ENCODE measurements at places on chromosomes 13 and 19. TPM values are rescaled to one million over a fixed set of nuclear protein-coding genes. Genes with fewer than 3 reads are reported as not detected.
A peak's percentile ranks its signal among the peaks of the same experiment; 100 is the strongest.

FAM216B gene
- not detected for total RNA-seq

FGF22 gene
- total RNA-seq, result not detected

ZNF555 gene
- total RNA-seq, result 7.4 TPM

FCAR gene
- total RNA-seq, result not detected

KCNN4 gene
- 8.8 TPM for total RNA-seq

DNA sequence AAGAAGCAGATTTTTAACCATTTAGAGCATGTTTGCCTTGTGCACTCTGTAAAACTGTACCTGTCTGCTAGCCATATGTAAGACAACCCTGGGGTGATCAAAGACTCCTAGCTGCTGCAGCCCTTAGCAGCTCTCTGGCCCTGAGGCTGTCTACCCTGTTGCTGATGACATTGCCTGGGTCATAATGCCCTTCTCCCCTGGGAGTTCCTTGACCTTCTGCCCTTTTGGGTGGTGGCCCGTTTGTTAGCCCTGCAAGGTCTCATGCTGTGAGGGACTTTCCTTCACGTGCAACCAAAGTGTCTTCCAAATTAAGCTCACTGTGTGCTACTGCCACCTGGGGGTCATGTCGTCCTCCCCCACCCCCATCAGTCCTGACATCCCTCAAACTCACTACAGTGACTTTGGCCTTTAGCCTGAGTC, 7.4 kb downstream of the GPC6 start:
- no peak for DNase-seq

GRCh38 chr19:347946-348861, 3.6 kb upstream of the MIER2 start:
- peak; percentile 32 for DNase-seq

DNA sequence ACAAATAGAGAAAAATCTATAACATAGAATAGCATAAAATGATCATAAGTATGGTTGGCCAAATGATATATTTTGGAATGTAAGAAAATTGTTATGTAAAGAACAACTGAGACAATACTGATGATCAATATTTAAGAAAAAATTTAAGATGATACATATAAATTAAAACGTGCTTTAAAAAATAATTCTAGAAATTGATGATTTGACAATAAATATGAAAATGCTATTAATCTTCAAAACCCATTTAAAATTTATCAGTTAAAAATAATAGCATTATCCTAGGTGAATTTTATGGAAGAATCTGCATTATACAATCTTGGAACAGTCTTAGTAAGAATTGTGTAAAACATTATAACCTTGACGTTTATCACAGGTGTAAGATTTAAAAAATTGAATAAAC, 95.1 kb upstream of the DACH1 start:
- no peak for DNase-seq

DNA sequence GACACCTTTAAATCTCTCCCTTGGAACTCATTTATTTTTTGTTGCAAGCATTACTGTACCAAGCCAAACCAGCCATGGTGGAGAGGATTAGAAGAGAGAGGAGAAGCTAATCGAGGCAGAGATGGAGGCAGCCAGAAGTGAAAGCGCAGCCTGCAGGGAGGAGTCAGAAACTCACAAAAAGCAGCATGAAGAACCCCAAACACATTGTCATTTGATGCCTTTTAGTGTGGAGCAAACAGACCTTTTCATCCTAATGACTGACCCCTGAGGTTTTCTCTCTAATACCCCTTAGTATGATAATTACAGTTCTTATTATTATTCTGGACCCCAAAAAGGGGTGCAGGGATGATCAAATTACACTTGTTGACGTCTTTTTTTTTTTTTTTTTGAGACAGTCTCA, 62.5 kb downstream of the TNFRSF19 start:
- no peak for DNase-seq

DNA sequence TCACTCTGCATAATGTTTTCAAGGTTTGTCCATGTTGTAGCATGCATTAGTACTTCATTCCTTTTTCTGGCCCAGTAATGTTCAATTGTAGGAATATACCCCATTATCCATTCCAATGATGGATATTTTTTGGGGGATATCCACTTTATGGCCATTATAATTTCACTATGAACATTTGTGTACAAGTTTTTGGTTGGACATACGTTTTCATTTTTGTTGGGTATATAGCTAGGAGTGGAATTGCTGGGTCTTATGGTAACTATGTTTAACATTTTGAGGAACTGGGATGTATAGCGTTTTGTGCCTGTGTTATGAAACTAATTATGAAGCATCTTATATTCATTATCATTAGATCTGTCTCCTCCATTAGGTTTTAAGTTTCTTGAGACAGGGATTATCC, 191.6 kb downstream of the TM9SF2 start:
- no peak for DNase-seq

GRCh38 chr19:10122045-10122444, 2.3 kb upstream of the EIF3G start:
- DNase-seq, result no peak

- no peak for DNase-seq
Measured at GRCh38 chr13:85993567-85993966, 194.3 kb upstream of the SLITRK6 start.

GRCh38 chr19:42693760-42694350, 46.4 kb downstream of the PSG3 start:
- peak; percentile 14 for DNase-seq

DNA sequence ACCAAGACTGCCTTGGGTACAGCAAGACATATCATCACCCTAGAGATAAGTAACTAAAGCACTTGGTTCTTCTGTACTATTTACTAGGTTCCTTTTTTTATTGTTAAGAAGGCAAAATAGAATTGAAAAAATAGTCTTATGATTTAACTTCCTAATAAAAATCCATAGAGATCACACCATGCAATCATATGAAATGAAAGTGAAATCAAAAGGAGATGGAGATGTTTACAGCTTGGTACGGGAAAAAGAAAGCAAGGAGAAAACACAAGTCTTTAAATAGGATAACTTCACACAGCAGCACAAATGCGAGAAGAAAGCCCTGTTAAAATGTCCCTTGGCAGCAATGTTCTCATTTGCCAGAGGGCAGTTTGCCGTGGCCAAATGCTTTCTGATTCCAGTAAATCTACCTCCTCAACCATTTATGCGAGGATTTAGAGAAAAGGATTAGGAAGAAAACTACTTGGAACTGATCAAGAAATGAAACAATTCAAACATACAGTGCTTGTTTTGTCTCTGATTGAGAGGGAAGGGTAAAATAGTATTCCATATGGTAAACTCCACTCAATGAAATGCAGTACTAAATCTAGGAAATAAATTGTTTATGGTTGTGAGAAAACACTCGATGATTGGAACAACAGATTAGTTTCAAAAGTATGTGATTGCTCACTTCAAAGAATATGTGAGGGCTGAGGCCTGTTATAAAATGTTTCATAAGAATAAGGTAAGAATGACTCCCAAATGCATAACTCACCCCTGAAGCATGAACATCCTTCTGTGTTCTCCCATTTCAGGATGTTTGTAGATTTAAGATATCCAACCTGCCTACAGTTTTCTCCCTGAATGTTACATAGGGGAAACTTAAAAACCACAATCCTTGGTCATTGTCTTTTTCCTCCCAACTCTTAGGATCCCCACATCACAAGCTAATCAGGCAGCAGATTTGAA, 487.8 kb downstream of the DACH1 start:
- DNase-seq, result no peak

- DNase-seq, result no peak
Measured at GRCh38 chr13:62294244-62294643, 878.6 kb upstream of the PCDH20 start.

GRCh38 chr19:22427960-22428913, 6.1 kb upstream of the ZNF98 start:
- no peak for DNase-seq
